CD4-positive, alpha-beta T cell treated with Interleukin-2 at 100 ng/mL for 4 hours (primary cell): ENCODE measurements at places on chromosomes 2 and 18.
A peak's percentile ranks its signal among the peaks of the same experiment; 100 is the strongest.

- DNase-seq: no peak
Measured at GRCh38 chr2:6750411-6751158, 115.1 kb downstream of the CMPK2 start.

DNA sequence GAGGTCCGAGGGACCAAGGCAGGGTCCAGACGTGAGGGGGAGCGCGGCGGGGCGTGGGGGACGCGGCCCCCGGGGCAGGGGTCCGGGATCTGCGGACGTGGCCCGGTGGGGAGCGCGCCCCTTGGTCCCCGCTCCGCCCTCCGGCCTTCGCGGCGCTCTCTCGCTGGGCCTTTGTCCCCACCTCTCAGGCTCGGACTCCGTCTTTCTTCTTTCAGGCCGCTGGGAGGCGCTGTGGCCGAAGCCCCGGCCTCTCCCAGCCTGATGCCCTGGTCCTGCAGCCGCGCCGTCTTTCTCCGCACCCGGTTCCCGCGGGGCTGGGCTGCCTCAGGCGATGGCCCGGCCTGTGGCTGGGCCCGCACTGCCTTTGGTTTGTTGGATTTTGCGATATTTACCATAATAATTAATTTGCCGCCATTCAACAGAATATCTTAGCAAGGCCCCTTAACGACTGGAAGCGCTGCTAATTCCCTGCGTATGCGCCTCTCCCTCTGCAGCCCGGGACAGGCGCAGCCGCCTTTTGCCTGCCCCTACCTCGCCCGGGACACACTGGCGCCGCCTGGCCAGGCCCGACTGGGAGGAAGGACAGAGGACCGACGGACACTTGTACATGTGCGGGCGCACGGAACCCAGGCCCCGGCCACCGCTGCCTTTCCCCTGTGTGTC, 10.8 kb downstream of the SIX3 start:
- DNase-seq: no peak

DNA sequence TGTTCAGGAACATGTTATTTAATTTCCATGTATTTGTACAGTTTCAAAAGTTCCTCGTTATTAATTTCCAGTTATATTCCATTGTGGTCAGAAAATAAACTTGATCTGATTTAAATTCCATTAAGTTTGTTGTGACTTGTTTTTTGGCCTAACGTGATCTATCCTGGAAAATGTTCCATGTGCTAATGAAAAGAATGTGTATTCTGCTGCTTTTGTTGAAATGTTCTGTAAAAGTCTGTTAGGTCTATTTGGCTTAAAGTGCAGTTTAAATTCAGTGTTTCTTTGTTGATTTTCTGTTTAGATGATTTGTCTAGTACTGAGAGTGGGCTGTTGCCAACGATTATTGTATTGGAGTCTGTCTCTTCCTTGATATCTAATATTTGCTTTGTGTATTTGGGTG, 148.0 kb downstream of the UBR3 start:
- DNase-seq: no peak

- no peak for DNase-seq
Measured at GRCh38 chr18:45505497-45506206, 109.6 kb upstream of the SLC14A2 start.

- no peak for DNase-seq
Measured at GRCh38 chr2:224892574-224893204, 149.6 kb downstream of the DOCK10 start.

DNA sequence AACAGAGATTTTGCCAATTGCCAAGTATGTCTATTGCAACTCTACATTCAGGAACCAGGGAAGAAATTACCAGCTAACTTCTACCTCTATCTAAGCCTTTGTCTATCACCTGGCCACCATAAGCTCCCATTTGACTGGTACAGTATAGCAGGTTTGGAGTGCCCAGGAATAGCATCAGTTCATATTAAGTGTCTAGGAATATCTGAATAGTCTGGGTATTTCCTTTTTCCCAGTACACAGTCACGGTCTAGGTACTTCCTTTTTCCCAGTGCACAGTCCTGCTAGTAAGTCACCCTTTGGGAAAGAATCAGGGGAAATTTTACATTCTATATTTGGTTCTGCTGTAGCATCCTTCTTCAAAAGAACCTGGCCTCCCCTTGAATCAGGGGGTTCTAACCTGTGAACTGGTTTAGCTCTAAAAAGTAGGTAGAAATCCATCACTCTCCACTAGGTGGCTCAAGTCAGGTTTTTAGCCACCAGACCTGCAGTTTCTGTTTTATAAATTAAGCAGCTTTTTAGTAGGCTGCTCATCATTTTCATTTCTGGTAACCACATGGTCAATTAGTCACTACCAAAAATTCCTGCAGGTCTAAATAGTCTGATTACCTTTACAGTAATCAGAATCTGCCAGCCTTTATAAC, 49.3 kb upstream of the DNAJC10 start:
- peak; percentile 48 for DNase-seq

- DNase-seq: no peak
Measured at GRCh38 chr2:138373993-138374408, 127.6 kb upstream of the SPOPL start.

DNA sequence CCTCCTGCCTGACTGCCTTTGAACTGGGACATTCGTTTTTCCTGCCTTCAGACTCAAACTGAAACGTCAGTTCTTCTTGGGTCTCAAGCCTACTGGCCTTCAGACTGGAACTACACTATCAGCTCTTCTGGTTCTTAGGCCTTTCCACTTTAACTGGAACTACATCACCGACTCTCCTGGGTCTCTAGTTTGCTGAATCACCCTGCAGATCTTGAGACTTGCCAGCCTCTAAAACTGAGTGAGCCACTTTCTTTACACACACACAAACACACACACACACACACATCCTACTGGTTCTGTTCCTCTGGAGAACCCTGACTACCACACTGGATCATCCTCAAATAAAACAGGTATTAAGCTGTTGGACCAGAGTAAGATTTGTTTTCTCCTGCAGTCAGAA, 46.7 kb upstream of the ATL2 start:
- DNase-seq: no peak

DNA sequence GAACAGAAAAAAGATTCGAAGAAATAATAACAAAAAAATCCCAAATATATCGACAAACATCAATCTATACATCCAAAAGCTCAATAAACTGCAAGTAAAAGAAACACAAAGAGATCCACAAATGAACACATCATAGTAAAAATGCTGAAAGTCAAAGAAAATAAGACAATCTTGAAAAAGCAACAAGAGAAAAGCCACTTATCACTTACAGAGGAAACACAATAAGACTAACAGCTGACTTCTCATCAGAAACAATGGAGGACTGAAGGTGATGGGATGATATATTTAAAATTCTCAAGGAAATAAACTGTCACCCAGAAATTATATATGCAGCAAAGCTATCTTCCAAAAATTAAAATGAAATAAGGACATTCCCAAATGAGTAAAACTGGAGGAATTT, 140.3 kb downstream of the NDUFA10 start:
- DNase-seq: no peak

- no peak for DNase-seq
Measured at GRCh38 chr2:233936089-233936488, 18.9 kb downstream of the TRPM8 start.

DNA sequence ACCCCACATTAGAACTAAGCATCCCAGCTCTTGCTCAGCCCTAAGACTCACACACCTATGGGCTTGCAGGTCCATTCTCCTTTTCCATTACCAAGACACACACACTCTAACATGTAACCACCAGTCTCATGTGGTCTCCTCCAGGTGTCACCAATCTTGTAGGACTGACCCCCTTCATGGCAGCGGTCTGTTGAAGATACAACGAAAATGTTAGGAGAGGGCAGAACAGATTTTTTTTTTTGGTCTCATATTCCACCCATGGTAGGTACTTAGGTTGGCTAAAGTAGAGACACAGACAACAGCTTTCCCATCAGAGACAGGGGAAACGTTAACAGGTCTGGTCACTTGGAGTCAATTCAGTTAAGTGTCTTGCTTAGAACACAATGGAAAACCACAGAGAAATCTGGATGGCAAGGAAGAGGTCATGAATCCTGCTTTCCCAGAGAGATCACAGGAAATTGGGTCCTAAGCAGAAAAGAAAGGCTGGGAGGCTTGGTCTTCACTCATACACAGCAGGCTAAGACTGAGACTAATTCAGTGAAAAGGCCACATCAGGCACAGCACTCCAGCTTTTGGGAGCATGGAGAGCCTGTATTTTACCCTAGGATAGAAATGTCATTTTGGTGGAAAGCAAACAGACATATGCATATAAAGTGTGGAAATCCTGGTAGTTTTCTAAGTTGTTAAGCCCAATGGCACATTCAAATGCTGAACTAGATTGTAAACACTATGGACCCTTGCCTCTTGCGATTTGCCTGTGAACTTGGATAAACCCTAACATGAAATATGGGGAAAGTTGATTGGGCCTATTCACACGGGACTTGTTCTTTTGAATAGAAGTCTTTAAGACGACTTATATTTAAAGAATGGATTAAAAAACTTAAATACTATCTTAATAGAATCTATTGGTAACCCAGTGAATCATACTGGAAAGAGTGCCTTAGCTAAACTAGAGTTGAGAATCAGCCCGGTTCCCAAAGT, 3.8 kb downstream of the FN1 start:
- DNase-seq: no peak

DNA sequence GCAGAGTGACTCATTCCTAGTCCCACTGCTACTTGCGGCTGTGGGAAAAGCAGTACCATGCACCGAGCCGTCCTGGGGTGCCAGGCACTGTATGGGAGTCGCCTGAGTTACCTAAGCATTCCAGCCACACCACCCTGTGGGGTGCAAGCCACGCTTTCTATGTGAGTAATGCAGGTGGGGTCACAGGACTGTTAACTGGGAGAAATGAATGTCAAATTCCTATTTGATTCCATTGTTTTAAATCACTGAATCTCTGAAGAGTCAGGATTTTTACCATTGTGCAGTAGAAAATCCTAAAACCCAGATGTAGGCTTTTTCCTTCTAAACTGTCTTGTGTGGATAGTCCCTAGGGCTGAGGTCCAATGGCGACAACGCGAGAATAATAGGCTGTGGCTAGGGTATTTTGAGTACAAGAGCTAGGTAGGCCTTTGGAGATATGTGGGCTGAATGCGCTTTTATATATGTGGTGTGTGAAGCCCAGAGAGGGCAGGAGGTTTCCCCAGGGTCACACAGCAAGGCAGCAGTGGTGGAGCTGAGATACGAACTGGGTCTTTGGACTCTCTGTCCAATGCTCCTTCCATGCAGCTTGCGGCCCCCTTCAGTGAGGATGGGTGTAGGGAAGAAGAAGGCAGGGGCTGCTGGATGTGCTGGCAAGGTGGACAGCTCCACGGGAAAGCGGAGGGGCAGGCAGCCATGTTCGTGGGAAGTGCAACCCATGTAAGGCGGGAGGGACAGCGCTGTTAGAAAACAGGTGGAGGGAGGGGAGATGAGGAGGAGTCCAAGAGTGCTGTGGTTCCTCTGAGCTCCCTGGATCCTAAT, 83.2 kb downstream of the DDX1 start:
- DNase-seq: no peak

GRCh38 chr2:127104881-127105655, 1.9 kb downstream of the BIN1 start:
- DNase-seq: no peak

DNA sequence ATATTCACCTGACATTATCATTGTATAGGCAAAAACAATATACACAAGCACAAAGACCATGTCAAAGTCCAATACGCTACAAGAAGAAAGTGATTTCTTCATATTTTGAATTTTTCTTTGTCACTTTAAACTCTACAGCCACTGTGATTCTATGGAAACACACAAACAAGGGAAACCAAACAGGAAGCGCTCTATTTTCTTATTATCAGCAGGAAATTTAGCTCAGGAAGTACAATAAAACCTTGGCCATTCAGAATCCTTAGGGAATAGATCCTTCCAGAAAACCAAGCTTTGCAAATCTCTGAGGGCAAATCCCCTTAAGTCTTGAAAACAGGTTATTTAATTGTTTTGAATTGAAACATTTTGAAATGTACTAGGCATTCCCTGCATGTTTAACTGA, 336.2 kb downstream of the EPHA4 start:
- DNase-seq: no peak

DNA sequence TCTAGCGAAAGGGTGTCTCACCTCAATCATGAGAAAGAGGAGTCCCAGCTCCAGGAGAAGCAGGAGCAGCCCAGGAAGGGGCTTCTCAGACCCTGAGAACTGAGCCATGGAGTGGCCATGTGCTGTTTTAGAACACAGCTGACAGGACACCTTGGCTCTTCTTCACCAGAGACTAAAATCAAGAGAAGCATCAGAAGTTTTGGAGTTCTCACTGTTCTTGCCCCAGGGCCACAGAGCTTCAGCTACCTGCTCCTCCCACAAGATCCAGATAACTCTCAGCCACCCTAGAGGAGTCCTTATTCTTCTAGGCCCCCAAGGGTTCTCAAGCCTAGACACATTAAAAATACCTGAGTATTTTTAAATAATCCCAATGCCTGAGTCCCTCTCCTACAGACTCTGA, 99.6 kb upstream of the ATP8B1 start:
- no peak for DNase-seq

- DNase-seq: no peak
Measured at GRCh38 chr2:23356711-23357110, 28.3 kb upstream of the KLHL29 start.

DNA sequence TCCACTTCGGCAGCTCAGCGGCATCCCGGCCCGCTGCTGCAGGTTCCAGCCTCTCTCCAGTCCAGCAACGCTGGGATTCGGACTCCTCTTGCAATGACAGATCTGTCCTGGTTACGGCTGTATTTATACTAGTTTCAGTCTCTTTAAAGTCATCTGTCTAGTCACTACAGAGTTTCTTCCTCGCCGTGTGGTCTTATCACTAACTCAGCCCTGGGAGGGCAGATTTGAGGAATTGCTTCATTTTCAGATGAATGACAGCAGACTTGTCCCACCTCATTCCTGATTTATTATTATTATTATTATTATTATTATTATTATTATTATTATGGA, 2.2 kb downstream of the KLHL29 start:
- DNase-seq: no peak

DNA sequence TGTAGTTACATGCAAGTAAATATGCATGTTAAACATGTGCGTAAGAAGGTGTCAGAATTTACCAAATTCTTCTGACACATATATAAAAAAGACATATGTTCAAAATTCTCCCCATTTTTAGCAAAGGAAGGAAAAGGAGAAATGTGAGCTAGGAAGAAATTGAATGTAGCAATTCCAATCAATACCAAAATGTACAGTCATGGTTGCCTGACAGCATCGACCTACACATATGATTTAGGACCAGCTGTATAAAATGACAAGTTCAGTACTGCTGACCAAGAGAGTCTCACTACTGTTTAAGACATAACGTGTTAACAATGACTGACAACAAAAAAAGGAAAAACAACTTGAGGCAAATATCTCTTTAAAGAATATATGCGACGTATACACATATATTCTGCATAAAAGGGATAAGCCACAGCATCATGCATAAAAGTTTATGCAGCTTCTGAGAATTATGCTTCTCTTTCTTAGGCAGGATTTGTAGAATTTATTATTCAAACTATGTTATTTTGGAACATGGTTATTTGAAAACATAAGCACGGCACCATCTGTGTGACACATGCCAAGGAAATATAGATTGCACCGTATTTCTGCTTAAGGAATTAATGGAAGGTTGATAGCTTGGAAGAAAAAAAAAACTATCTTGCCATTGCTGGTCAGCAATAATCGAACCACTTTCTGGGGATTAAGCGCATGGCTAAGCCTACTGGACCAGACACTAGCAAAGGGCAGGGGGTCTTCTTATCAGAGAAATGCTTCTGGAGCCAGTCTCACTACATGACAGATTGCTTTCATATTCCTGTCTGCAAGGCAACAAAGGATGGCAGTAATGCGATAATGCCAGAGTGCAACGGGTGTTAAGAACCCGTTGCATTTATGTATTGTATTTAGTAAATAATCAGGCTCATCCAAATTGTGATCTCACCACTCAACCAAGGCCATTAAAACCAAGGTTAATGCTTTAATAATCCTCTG, 154.0 kb downstream of the WDPCP start:
- DNase-seq: no peak

GRCh38 chr18:45328811-45329210, 286.5 kb upstream of the SLC14A2 start:
- DNase-seq: no peak
